ENCODE measurements at places on chromosomes 3 and 15. TPM values are rescaled to one million over a fixed set of nuclear protein-coding genes. Genes with fewer than 3 reads are reported as not detected.

IP6K1 gene
- 53.0 TPM for total RNA-seq

NMD3 gene
- 93.6 TPM for total RNA-seq

GPR62 gene
- not detected for total RNA-seq

PLCB2 gene
- 0.40 TPM for total RNA-seq

DZIP1L gene
- total RNA-seq = 13.8 TPM

CD200R1 gene
- not detected for total RNA-seq

PCSK6 gene
- total RNA-seq = 0.07 TPM

BNC1 gene
- 12.8 TPM for total RNA-seq

INSYN1 gene
- 0.14 TPM for total RNA-seq

DUOXA1 gene
- not detected for total RNA-seq

RETNLB gene
- total RNA-seq = not detected

TMEM207 gene
- not detected for total RNA-seq

PLA2G4F gene
- total RNA-seq = not detected

LRTM1 gene
- total RNA-seq = not detected

Measured in thoracic aorta endothelial cell (primary cell).